ENCODE measurements at places on chromosomes 4 and X.

DNA sequence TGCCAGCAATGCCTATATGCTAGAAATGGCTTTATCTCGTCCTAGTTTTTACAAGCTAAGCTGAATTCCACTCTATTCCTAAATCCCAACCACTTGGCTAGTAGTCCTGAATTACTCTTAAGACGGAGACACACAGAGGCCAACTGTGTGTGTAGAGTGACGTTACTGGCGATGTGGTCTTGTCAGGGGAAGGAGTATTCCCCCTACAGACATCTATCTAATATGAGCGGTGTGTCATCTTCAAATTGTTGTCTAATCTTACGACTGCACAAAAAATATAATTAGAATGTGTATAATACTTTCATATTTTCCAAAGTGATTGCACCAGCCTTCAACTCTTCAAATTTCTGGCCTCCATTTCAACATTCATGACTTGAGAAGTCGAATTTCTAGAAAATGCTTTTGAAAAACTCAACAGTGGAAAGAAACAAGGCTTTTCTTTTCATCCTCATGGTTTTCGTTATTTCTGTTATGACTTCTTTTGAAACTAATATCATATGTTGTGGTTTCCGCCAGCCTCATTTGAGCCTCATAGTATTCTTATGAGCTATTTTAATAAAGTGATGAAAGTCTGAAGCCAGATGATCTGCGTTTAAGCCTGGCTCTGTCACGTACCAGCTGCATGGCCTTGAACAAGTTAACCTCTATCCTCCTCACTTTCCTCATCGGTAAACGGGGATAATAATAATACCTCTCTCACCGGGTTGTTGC lies 132.3 kb downstream of the SOWAHB start:
- DNase-seq, result no peak

- DNase-seq, result peak; percentile 93
Observed at GRCh38 chrX:38211891-38212635, 8.6 kb downstream of the SRPX start.

DNA sequence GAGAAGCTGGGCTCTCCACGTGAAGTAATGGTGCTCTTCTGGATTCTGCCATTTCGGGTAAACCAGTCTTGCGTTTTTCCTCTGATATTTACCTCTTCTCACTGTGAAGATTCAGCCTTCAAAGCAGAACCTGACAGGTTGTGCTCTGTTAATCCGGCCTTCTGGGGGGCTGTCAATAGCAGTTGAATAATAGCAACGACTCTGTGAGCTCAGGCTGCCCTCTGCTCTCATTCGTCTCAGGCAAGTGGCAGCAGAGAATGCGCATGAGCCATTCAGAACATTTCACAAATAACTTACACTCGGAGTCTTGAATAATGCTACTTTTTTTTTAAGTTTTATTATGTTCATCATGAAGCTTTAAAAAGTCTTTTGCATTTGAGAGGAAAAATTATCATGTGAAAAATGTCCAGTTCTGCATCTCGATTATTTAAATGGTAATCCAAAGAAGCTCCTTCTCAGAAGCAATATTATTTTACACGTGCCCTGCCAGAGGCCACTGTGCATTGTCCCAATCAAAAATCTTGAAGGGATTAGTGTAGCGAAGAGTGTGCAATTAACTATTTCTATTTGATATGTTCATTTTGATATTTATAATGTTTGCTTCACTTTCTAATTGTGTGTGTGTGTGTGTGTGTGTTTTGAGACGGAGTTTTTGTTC lies 354.2 kb upstream of the FAT1 start:
- no peak for DNase-seq

- peak; percentile 38 for DNase-seq
Observed at GRCh38 chr4:53890461-53890860, 173.9 kb downstream of the CHIC2 start.

- DNase-seq, result no peak
Observed at GRCh38 chrX:74535086-74535407, 79.4 kb downstream of the RLIM start.

DNA sequence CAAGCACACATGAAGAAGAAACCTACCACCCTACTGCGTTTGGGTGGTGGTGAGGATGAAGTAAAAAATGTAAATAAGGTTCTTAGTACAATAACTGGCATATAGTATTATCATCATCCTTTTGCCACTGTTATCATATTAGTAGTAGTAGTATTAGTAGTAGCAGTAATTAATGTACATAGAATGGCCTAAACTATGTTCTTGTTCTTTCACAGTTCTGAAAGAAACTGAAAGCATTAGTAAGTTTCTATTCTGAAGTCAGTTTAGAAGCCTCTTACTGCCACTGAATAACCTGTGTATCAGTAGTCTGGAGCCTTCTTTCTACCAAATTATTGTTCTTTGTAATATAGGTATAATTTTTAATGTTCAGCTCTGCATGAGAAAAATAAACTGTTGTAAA lies 21.0 kb downstream of the COL4A6 start:
- no peak for DNase-seq

DNA sequence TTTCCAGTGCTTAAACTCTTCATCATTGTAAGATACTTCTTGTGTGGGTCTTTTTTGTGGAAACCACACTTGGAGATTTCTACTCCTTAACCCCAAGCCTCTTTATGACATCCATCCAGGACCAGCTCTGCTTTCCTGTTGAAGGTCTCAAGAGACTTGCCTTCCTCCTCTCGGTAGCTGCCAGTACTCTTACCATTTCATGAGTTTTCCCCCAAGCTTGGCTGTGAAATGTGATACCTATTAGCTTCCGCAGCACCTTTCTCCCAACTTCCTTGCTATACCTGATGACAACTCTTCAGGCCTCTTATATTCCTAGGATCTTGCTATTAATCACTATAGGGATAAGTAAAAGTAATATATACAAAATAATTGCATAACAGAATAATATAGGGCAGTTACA lies 1.9 kb upstream of the DCK start:
- no peak for DNase-seq

- DNase-seq, result no peak
Observed at GRCh38 chr4:108933046-108933445, 170.2 kb upstream of the ETNPPL start.

DNA sequence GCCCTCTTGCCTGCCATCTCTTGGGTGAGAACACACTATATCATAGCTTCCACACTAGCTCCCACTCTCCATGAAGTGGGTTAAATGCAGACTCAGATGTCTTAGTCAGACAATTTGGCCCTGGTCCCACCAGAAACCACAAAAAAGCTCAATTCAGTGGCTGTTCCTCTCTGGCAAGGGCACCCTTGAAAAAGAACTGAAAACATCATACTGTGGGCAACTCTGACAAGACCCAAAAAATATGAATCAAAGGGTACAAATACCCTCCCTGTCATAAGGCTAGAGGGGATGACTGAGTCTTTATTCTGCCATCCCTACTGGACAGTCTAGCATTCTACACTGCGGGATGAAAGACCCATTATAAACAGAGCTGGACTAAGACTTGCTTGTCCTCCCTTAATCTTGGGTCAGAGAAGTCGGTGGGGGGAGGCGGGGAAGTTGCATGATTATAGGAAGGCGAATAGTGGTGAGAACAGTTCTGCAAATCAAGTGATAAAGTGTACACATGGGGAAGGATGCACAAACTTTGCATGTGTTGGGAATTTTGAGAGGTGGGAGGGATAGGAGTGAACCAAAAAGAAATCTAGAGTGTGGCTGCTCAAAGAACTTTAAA lies 172.1 kb downstream of the OPHN1 start:
- peak; percentile 29 for DNase-seq

- DNase-seq, result peak; percentile 53
Observed at GRCh38 chr4:26204911-26205370, 115.9 kb upstream of the RBPJ start.

GRCh38 chr4:85448906-85449890 lies 25.8 kb upstream of the ARHGAP24 start:
- no peak for DNase-seq

- no peak for DNase-seq
Observed at GRCh38 chrX:151169783-151170182, 6.6 kb upstream of the GPR50 start.

GRCh38 chrX:47272013-47272408 lies 39.2 kb downstream of the USP11 start:
- DNase-seq, result no peak

DNA sequence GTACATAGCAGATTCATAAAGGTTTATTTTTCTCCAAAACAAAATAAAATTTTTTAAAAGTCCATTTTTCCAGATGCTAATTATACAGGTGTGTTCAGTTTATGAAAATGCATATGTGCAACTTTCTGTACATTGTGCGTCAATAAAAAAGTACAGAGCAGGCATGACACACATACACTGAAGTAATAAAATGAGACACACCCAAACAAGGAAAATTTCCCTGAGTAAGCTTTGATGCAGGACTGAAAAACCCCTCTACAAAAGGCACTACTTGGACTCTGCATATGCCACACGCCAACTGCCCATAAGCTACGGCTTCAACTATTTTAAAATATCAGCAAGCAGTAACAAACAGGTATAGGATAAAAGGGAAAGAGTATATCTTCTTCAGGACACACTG lies 13.8 kb downstream of the ARAP2 start:
- no peak for DNase-seq

GRCh38 chr4:173878701-173879100 lies 348.7 kb upstream of the HAND2 start:
- peak; percentile 99 for DNase-seq

- peak; percentile 89 for DNase-seq
Observed at GRCh38 chrX:13223868-13224567, 95.8 kb downstream of the ATXN3L start.

DNA sequence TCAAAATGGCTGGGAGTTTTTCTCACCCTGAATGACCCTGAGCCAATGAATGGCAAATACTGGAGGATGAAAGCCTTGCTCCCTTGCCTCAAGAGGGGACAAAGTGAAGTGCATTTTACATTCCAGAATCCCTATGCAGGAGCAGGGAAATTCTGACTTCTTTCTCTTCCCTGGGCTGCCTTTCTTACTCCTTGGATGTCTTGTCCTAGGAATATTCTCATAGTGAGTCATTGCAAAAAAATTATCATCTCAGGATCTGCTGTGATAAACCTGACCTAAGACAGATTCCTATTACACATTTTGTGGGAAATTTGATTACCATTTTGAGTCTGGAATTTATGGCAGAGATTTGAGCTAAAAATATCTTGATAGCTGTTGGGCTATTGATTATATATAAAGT lies 199.9 kb downstream of the TMA16 start:
- DNase-seq, result peak; percentile 8

DNA sequence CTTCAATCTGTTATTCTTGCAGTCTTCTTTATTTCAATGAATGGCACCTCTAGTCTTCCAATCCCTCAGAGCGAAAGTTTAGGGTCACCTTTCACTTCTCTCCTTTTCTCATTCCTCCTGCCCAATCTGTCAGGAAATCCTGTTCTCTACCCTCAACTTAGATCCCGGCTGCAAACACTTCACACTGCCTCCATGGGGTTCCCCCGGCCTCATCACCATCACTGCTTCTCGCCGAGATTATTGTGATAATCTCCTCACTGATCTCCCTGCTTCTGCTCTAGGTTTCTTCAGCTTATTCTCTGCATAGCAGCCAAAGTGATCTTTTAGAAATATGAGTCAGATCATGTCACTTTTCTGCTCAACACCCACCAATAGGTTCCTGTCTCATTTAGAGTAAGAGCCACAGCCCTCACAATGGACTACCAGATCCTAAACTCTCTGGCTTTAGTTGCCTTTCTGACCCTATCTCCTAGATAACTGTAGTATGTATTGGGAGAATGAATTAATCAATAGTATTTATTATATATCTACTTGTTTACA lies 43.6 kb upstream of the TBC1D9 start:
- no peak for DNase-seq

GRCh38 chrX:3699821-3700381 lies 13.5 kb downstream of the PRKX start:
- peak; percentile 35 for DNase-seq

- DNase-seq, result no peak
Observed at GRCh38 chrX:28589046-28589445, 1.8 kb downstream of the IL1RAPL1 start.

GRCh38 chr4:52933738-52934137 lies 71.6 kb downstream of the RASL11B start:
- no peak for DNase-seq

DNA sequence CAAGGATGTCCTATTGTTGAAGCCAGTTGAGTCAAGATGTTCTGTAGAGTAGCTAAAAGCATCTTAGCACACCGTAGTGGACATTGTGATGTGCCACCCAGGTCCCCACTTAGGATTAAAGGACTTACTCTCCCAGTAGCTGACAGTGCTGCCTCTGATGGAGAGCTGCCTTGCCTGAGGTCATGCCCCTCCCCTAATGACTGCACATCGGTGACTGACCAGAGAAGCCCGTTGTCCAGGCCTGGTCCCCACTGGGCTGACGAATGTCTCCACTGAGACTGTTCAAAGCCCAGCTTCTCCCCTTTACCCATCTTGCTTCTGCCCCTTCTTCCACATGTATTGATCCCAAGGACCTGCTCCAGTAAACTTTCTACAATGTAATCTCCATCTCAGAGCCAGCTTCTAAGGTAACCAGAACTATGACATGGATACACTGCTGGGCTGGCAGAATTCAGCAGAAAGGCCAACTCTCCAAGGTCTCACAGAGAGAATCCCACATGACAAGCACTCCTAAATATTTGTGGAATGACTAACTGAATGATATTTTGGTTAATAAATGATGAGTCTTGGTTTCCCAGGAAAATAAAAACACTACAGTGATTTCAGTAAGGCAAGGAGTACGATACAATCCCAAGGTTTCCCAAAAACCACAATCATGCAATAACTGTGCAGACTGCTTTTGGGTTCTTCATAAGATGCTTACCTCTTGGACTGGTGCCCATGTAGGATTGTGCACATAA lies 82.4 kb upstream of the TMEM150C start:
- peak; percentile 29 for DNase-seq

GRCh38 chr4:8096690-8097061 lies 61.9 kb downstream of the ABLIM2 start:
- no peak for DNase-seq

DNA sequence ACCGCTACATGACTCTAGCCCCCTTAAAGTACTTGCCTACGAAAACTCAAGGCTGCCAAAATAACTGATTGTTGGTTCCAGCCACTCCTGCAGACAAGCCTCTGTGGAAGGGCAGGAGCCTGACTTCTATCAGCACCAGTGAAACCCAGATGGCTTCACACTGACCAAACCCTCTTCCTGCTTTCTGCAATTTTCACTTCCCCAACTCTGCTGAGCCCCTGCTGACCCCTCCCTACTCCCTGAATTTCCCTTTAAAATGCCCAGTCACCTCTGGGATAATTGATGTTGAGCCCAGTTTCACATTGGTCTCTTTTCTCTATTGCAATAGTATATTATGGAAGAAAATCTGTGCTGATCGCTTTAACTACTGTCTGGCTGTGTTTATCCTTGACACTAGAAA lies 61.6 kb upstream of the STS start:
- no peak for DNase-seq

DNA sequence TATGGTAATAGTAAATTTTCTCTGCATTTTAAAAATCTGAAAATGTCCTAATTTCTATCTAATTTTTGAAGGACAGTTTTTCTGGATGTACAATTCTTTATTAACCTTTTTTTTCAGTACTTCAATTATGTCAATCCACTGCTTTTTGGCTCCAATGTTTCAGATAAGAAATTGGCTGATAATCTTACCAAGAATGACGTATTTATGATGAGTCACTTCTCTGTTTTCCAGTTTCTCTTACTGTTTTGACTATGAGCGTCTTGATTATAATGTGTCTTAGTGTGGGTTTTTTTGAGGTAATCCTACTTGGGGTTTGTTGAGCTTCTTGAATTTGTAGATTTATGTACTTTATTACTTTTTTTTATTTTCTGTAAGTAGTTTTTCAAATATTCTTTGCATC lies 47.2 kb downstream of the UGT2B11 start:
- peak; percentile 48 for DNase-seq

Data from fibroblast of the aortic adventitia (primary cell).